ENCODE measurements at places on chromosomes 7 and 10.

- DNase-seq, result no peak
Observed at GRCh38 chr10:121128164-121128563, 277.0 kb downstream of the WDR11 start.

- DNase-seq, result no peak
Observed at GRCh38 chr7:141430455-141431139, 120.6 kb upstream of the AGK start.

GRCh38 chr7:142231716-142232115, 26.1 kb downstream of the PRSS58 start:
- DNase-seq, result no peak

GRCh38 chr10:14416308-14416700, 85.6 kb upstream of the FRMD4A start:
- no peak for DNase-seq

DNA sequence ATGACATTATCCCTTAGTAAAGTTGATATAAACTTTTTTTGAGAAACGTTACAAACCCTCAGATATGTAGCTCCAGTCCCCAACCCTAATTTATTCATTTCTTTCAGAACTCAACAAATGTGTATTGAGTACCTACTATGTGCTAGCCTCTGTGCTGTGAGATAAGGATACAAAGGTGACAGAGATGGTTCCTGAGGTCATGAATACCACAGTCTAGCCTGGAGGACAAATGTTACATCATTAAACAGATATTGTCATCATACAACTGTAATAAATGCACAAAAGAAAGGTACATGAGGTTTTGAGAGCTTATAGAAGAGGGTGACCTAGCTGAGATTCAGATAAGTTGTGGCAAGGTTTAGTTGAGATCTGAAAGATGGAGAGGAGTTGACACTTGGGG, 4.4 kb upstream of the WIPF3 start:
- DNase-seq, result no peak

GRCh38 chr7:50793120-50793946, 10.6 kb upstream of the GRB10 start:
- DNase-seq, result peak; percentile 91

- DNase-seq, result no peak
Observed at GRCh38 chr7:65371468-65371867, 2.2 kb upstream of the ZNF92 start.

DNA sequence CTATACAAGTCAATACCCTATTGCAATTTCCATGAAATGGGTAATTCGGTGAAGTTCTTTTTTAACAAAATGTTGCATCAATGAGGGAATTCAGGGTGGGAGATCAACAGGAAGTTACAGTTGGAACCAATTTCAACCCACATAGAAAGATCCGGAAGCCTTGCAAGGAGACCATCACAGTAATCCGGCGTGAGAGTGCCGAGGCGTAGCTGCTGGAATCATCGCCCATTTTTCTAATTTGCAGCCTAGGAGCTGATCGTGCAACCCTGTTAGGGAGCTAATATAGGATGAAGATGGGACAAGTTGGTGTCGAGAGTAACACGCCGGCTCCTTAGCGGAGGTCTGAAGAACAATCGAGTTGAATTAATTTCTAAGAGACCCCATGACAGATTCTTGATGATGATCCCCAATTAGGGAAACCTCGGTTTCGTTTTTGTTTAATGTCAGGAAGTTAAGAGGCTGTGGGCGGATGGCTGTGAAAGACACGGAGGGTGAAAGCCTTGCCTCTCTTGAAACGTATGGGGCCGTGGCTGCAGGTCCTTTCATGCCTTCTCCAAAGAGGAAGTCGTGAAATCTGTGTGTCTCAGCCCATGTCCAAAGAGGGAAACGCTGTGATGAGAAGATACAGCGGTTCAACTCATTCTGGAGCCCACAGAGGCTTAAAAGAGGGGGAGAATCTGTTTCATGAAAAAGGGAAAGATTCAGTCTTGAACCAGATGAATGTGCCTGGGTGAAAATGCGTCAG, 51.2 kb upstream of the CARD11 start:
- no peak for DNase-seq

DNA sequence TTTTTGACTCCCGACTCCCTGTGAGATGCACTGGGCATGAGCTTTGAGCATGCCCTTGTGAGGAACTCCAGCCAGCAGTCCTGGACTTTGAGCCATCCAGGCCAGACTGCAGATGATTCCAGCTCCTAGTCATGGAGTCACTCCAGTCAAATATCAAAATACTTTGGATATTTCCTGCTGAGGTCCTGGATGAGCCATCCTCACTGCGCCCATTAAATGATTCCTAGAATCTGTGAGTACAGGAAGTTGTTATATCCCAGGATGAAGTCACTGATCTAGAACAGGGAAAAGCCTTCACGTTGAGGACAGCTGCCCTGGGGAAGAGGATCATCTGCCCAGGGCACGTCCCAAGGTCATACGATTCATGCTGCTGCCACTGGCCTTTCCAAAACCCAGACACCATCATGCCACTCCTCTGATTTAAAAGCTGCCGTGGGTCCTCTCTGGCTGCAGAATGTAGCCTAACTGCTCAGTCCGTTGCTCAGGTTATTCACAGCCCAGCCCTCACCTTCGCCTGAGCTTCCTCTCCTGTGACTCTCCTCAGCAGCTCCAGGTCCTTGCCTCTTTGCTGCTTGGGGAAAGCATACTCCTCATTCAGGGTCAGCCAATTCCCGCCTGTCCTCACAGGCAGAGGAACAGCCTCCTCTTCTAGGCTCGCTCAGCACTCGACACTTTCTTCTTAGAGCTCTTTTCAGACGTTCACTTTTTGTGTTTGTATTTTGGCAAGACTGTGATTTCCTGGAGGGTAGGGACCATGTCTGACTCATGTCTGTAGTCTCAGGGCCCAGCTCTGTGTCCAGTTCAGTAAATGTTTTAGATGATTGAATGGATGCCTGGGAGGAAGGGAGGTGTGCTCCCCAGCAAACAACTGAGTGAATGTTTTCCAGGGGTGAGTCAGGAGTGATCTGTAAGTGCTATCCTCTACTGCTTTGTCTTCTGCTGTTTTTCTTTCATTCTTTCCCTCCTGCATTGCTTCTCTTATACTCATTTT, 157.8 kb downstream of the SNX10 start:
- DNase-seq, result no peak

- DNase-seq, result no peak
Observed at GRCh38 chr7:107582875-107583274, 2.8 kb downstream of the BCAP29 start.

DNA sequence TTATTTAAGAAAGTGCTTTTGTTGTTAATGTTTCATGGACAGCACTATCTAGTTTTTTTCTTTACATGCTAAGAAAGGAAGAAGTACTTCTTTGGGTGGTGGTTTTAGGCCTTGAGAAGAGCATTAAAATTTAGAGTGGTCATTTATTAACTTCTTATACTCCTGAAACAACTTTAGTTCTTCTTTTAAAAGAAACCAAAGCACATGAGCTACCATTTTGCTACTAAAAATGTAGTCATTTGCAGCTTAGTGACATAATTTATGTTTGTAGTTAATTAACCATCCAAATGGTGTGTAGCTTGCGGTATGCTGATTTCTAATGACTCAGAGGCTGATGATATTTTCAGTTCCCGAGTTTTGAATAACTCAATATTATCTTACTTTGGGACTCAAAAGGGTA, 207.5 kb downstream of the BBS9 start:
- DNase-seq, result no peak

DNA sequence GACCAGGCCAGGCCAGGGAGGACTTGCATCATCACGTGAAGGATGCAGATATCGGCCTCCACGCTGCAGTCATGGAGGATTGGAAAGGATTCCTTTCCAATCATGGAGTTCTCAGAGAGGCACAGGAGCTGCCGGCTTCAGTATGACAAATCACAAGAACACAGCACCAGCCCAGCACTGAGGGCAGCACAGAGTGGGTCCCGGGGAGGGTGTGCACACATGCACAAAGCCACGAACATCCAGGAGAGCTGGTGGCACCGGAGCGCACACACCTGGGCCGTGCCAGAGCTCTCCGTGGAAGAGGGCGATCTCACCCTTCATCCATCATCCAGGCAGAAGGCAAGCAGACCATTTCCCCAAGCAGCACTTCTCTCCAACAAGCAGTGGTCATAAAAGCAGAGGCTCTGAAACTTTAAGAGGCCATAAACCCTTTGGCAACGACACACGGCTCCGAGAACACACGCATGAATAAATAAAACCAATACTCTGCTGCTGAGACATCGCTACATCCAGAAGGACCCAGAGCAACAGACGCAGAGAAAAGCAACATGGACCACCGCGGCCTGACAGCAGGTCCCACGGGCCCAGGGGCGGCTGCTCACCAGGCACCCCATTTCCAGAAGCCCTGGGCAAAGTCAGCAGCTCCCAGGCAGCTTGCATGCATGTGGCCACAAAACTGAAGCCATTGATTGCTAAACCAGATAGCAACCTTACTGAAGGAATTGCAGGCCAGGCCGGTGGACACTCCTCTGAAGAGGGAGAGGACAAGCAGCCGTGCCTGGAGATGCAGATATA, 180.8 kb downstream of the USP6NL start:
- no peak for DNase-seq

DNA sequence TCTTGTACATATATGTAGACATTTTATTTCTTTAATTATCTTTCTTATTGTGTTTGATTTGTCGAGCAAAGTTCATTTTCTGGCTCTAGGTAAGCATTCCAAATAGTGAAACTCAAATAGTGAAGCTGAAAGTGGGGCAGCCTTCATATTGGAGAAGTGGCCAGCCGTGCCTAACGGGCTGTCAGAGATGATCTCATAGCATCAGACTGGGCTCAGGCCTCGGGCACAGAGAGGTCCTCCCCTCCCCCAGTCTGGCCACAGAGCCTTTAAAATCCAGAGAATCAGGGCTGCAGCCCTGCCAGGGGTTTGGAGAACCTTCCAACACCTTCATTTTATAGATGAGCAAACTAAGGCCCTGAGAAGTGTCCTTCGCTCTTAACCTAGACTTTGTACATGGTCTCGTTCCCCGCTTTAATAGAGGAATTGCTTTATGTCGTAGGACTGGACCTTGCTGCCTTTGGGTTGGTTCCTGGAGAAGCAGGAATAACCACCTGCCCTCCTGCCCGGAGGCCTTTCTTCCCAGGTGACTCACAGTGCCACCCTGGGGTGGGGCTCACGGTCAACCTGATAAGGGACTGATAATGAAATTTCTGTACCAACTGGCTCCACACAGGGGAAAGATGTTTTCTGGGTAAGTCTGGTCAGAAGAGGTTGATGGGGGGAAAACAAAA, 7.3 kb downstream of the TSPAN15 start:
- DNase-seq, result peak; percentile 39

DNA sequence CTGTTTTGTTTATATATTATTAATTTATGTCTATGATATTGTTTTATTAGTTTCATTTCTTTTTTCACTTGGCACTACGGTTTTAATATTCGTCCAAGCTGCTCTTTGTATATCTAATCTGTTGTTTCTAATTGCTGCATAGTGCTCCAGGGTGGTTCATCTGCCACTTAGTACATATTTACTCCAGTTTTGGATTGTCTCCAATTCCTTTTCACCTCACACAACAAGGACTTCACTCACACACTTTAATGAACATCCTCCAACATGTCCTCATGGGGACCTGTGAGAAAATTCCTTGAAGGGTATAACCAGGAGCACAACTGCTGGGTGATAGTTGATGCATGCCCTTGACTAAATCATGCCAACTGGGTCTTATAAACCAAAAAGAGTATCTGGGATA, 14.1 kb upstream of the NOC3L start:
- no peak for DNase-seq

- no peak for DNase-seq
Observed at GRCh38 chr10:118629211-118629610, 33.8 kb upstream of the PRLHR start.

DNA sequence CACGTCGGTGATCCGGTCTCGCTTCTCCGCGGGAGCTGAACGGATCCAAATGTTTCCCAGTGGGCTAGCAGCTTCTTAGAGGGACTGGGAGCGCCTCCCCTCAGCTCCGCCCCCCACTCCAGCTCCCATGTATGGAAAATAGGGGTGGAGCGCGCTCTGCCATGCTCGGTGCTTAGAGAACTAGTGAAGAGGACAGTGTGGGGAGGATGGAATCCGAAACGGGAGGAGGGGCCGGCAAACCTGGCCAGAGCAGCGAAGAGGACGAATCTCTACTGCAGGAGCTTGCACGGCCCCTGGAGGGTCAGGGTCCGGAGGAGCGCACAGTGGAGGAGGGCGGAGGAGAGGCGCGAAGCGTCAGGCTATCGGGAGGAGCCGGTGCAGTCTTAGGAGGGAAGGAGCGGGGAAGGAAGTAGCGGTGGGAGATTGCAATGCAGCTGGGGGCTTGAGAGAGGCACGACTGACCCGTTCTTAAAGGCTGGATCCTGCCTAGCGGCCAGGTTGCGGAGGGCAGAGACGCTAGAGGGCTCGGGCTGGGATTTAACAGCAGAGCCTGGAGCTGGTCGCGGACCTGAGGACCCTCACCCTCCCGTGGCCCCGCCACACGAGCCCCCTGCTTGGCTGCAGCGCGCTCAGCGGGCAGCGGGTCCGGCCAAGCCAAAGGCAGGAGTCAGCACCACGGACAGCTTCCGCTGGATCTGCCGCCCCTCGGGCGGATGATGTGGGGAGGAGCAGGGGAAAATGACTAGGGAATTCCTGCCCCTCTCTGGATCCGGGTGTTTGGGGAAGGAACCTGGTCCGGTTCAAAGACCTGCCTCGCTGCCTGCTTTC, at the start of gene PRLHR:
Gene PRLHR, minus strand, starts transcription at position 51 of the 828 bp plus-strand sequence. CDS start 404 bp downstream, outside the sequence.
- peak; percentile 60 for DNase-seq

- no peak for DNase-seq
Observed at GRCh38 chr7:139092090-139092796, 17.3 kb downstream of the ZC3HAV1 start.

DNA sequence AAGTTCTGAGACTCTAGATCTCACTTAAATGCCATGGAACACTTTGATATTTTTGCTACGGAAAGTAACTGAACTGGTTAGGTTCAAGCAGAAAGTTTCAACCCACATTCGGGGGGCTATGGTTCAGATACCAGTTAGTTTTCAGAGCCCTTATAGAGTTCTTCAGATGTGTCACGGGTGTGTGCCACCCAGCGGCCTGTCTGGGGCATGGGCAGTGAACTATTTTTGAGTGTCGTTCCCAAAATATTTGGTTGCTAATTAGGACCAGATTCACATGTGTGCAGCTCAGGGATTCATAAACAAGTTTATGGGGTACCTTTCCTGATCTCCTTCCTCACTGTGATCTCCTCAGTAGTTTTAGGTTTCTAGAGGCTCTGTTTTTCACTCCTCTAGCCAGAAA, 271.9 kb downstream of the C7orf25 start:
- peak; percentile 43 for DNase-seq

DNA sequence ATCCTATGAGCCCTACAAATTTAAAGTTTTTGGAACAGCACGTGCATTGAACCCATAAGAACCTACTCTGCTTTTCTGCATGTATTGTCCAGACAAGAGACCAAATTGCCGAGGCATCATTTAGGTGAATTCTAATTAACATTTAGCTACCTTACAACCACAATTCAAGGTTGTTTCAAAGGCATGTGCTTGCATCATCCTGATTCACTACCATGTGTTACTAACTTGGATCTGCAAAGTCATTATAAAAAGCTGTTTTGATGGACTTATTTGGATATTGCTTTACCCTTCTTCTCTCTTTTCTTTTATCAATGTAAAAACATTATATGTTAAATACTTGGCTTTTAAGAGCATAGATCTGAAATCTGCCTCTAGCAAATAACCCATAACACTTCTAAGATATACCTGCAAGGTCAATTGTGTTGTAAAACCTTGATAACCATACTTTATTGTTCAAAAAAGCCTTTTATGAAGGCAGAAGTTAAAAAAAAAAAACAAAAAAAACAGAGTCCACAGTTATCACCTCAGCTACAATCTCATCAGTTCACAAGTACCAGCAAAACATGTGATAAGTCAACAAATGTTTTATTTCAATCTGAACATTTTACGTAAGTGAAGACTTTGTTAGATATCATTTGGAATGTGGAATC, 51.9 kb downstream of the CFTR start:
- no peak for DNase-seq

- no peak for DNase-seq
Observed at GRCh38 chr7:84339306-84339705, 144.7 kb upstream of the SEMA3A start.

Measured in T47D (cell line).